ENCODE measurements at places on chromosomes 2 and 18. TPM values are rescaled to one million over a fixed set of nuclear protein-coding genes. Genes with fewer than 3 reads are reported as not detected.

DNA sequence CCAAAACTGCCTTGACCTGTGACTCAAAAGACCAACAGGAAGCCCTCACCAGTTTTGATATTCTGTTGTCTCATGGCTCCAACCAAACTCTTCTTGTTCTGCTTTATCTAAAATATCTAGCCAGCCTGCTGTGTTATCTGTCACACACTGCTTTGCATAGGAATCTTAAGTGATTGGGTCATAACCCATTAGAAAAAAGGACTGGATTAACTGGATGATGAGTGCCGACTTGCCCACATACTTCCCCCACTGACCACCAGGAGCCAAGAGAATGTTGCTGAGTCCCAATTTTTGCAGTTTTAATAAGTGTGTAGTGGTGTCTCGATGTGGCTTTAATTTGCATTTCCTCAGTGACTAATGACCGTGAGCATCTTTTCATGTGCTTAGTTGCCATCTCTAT lies 6.5 kb downstream of the MOGAT1 start:
- no peak for DNase-seq
- H3K27me3 ChIP-seq: peaks cover 12% of the 10 kb centered on the region
- H3K4me1 ChIP-seq: peaks cover 2% of the 10 kb centered on the region

DNA sequence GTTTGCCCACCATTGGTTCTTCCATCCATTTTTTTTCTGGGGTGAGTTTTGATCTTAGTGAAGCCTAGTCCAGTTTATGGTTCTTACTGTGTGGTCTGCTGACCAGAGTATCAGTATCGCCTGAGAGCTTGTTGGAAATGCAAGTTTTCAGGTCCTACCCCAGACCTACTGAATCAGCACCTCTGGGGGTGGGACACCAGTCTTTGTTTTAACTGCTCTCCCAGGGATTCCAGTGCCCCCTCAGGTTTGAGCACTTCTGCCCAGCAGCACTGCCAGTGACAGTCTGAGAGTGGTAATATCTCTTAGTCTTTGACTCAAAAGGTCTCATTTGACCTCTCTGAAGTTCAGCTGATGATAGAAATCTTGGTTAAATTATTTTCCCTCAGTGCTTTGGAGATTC lies 269.3 kb downstream of the ALPK2 start:
- no peaks in the 10 kb centered on the region for H3K27me3 ChIP-seq
- H3K4me3 ChIP-seq: no peak overlapping the region

GRCh38 chr2:102082571-102083392 lies 59.8 kb upstream of the IL1R1 start:
- H3K4me1 ChIP-seq: peaks cover 3% of the 10 kb centered on the region
- H3K27me3 ChIP-seq: no peaks in the 10 kb centered on the region
- no peak overlapping the region for H3K27ac ChIP-seq
- no peaks in the 10 kb centered on the region for H3K36me3 ChIP-seq
- no peak overlapping the region for H3K4me3 ChIP-seq

DNA sequence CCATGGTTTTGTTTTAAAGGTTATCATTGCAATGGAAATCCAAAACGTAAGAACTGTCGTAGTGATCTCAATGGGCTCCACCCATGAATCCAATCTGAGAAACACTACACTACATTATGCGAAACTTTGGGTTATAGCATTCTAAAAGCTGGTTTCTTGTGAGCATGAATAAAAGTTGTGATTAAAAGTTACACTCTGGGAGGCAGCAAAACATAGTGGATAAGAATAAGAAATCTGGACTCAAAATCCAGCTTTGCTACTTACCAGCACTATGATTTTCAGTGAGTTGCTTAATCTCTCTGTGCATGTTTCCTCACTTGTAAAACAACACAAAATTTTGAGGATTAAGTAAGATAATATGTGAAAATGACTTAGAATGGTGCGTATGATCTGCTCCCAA lies 25.7 kb upstream of the THOC1 start:
- no peak for DNase-seq
- no peaks in the 10 kb centered on the region for H3K36me3 ChIP-seq
- H3K27me3 ChIP-seq: no peaks in the 10 kb centered on the region
- H3K4me3 ChIP-seq: no peak overlapping the region

DNA sequence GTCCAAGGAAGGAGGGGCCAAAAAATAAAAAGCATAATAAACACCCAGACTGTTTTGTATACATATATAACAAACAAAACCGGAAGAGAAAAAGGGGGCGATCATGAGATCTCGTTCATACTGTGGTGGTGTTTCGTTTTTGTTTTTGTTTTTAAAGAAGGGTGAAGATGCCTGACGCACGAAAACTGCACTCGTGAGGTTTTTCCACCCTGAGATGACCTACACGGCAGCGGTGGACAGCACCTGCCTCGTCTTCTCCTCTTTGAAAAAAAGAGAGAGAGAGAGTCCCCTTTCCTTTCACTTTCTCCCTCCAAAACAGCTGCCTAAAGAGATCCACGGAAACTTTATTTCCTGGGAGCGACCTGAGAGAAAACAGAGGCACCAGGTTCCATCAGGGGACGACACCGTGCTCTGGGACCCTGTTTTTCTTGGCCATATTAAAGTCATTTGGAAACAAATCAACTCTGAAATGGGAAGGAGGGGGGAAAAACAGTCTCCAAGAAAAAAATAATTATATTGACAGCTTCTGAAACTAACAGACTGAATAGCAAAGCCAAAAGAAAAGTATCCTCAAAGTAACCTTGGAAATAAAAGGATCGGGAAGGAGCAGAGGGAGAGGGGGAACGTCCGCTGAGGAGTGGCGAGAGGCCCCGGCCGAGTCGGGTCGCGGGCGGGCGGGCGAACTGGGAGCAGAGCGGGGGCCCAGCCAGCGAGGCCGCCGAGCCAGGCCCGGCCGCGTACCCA lies 3.5 kb downstream of the POU3F3 start:
- H3K27me3 ChIP-seq: peaks cover 84% of the 10 kb centered on the region
- DNase-seq: peak; percentile 55
- H3K4me3 ChIP-seq: peak overlapping the region; percentile 50
- H3K27ac ChIP-seq: no peak overlapping the region
- H3K4me1 ChIP-seq: peaks cover 49% of the 10 kb centered on the region

DNA sequence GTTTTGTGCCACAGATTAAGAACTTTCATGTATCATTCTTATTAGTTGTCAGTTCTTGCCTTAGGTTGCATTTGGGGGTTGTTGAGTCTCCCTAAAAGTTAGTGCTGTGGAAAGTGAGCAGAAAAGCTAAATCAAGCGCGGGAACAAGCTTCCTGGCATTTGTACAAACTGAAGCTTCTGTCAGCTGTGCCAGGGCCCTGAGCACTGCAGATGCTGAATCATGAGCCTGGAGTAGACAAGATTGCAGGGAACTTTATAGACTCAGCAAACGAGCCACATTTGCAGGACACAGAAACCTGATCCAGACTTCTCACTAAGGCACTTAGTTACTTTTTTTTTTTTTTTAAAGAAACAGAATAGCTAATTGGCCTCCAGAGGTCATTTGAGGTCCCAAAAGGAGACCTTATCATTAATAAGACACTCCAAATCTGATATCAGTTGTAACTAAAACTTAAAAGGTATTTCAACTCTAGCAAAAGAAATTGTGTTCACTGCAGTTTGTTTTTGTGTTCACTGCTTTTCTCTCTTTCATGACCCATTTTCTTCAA lies 88.7 kb downstream of the ADAM23 start:
- H3K4me1 ChIP-seq: peaks cover 20% of the 10 kb centered on the region
- H3K4me3 ChIP-seq: no peak overlapping the region
- DNase-seq: no peak
- H3K27me3 ChIP-seq: no peaks in the 10 kb centered on the region
- peak overlapping the region; percentile 63 for H3K27ac ChIP-seq
- no peaks in the 10 kb centered on the region for H3K36me3 ChIP-seq

GRCh38 chr2:166700079-166700478 lies 188.2 kb upstream of the XIRP2 start:
- H3K4me1 ChIP-seq: 0 out of 2 replicates have a peak, but pooled peaks cover 3% of the 10 kb centered on the region
- H3K27ac ChIP-seq: no peak overlapping the region
- H3K4me3 ChIP-seq: no peak overlapping the region
- no peaks in the 10 kb centered on the region for H3K36me3 ChIP-seq
- no peak for DNase-seq

DNA sequence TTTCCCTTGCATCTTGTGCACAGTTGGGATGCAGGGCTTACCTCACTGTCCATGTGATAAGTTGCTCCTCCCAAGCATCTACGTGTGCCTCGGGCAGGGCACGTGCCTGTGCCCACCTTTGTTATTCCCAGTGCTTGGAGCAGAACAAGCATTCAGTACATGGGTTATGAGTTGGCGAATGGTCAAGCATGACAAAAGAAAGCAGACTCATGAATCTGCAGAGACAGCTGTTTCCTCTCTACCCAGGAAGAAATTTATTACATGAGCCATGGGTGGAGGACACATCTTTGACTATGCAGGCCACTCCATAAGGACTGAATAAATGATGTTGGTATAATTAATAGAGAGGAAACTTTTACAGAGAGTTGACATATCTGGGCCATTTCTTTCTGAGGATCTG lies 127.8 kb downstream of the TPGS2 start:
- DNase-seq: no peak
- no peaks in the 10 kb centered on the region for H3K36me3 ChIP-seq
- H3K27me3 ChIP-seq: peaks cover 3% of the 10 kb centered on the region
- H3K4me3 ChIP-seq: no peak overlapping the region
- H3K4me1 ChIP-seq: no peaks in the 10 kb centered on the region

- H3K4me3 ChIP-seq: no peak overlapping the region
- peaks cover 62% of the 10 kb centered on the region for H3K36me3 ChIP-seq
- peaks cover 19% of the 10 kb centered on the region for H3K4me1 ChIP-seq
- DNase-seq: no peak
Observed at GRCh38 chr2:207621501-207622039, 3.6 kb downstream of the METTL21A start.

DNA sequence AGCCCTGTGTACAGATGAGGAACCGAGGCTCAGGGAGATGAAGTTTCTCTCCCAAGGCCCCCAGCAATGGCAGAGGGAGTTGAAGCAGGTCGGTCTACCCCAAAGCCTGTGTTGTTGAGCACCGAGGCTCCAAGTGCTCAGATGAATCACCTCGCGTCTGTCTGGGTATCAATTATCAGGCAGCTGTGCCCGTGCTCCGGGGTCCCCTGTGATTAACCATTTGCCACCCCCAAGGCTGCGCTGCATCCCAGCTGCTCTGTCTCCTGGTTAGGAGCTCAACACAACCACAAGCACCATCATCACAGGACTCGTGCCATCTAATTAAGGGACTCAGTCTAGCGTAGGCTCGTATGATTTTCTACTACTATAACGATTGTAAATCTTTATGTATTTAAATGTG lies 27.1 kb downstream of the LIPG start:
- H3K27ac ChIP-seq: no peak overlapping the region
- H3K4me3 ChIP-seq: no peak overlapping the region
- H3K27me3 ChIP-seq: no peaks in the 10 kb centered on the region
- peaks cover 13% of the 10 kb centered on the region for H3K36me3 ChIP-seq
- no peak for DNase-seq
- H3K4me1 ChIP-seq: peaks cover 12% of the 10 kb centered on the region

GRCh38 chr2:217941339-217941738 lies 61.5 kb downstream of the TNS1 start:
- no peak overlapping the region for H3K27ac ChIP-seq
- no peaks in the 10 kb centered on the region for H3K27me3 ChIP-seq
- no peaks in the 10 kb centered on the region for H3K36me3 ChIP-seq
- peaks cover 29% of the 10 kb centered on the region for H3K4me1 ChIP-seq
- H3K4me3 ChIP-seq: no peak overlapping the region

GRCh38 chr2:127778447-127778846 lies 32.5 kb downstream of the WDR33 start:
- peak overlapping the region; percentile 57 for H3K27ac ChIP-seq
- no peak overlapping the region for H3K4me3 ChIP-seq
- no peak for DNase-seq

GRCh38 chr2:183495589-183496267 lies 371.5 kb downstream of the NUP35 start:
- H3K4me3 ChIP-seq: no peak overlapping the region
- peaks cover 6% of the 10 kb centered on the region for H3K36me3 ChIP-seq
- no peak overlapping the region for H3K27ac ChIP-seq
- no peaks in the 10 kb centered on the region for H3K27me3 ChIP-seq
- no peak for DNase-seq
- H3K4me1 ChIP-seq: peaks cover 17% of the 10 kb centered on the region

DNA sequence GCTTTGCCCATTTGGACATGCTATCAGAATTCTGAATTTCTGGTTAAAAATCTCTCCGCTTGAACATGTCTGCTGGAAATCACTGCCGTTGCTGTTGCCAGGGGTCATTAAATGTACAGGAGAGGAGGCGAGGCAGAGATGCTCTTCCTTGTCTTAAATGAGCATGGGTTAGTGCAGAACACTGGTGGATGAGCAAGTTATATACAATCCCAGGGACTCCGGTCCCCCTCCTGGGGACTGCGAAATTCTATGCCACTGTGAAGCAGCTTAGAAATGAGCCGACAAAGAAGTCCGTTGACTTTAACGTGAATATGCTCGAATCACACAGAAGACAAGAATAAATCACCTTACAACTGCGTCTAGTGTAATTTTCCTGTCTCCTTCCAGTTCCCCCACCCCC lies 95.1 kb upstream of the KLHL14 start:
- H3K27me3 ChIP-seq: no peaks in the 10 kb centered on the region
- no peak for DNase-seq
- H3K27ac ChIP-seq: no peak overlapping the region

GRCh38 chr2:44358503-44358902 lies 2.8 kb downstream of the PREPL start:
- DNase-seq: no peak
- H3K4me3 ChIP-seq: no peak overlapping the region
- H3K27ac ChIP-seq: no peak overlapping the region
- peaks cover 13% of the 10 kb centered on the region for H3K4me1 ChIP-seq
- no peaks in the 10 kb centered on the region for H3K36me3 ChIP-seq
- no peaks in the 10 kb centered on the region for H3K27me3 ChIP-seq

- peaks cover 40% of the 10 kb centered on the region for H3K4me1 ChIP-seq
- peak; percentile 87 for DNase-seq
- H3K27ac ChIP-seq: peak overlapping the region; percentile 93
- H3K36me3 ChIP-seq: peaks cover 8% of the 10 kb centered on the region
Observed at GRCh38 chr2:17879137-17879912, 858 bp downstream of the KCNS3 start.

DNA sequence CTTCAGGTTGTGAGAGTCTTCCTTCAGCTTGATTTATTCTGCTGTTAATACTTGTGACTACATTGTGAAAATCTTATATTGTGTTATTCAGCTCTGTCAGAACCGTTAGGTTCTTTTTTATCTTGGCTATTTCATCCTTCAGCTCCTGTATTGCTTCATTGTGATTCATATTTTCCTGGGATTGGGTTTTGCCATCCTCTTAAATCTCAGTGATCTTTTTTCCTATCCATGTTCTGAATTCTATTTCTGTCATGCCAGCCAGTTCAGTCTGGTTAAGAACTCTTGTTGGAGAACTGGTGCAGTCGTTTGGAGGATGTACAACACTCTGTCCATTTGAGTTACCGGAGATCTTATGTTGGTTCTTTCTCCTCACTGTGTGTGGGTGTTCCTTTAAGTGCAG lies 19.1 kb downstream of the MSTN start:
- DNase-seq: no peak
- no peak overlapping the region for H3K4me3 ChIP-seq
- no peaks in the 10 kb centered on the region for H3K4me1 ChIP-seq
- no peak overlapping the region for H3K27ac ChIP-seq
- no peaks in the 10 kb centered on the region for H3K36me3 ChIP-seq
- H3K27me3 ChIP-seq: no peaks in the 10 kb centered on the region

Gene LRRC30
- total RNA-seq: not detected

Gene RFTN2
- 1.1 TPM for total RNA-seq

Gene ABCB6
- total RNA-seq: 45.3 TPM

Gene SP5
- 7.0 TPM for total RNA-seq

Gene RNF138
- 106 TPM for total RNA-seq

Gene IL1F10
- total RNA-seq: not detected

Gene GPAT2
- 0.55 TPM for total RNA-seq

Gene IL1R1
- 0.55 TPM for total RNA-seq

Gene SKOR2
- 0.34 TPM for total RNA-seq
